Hippocampal formation (tissue), 2 donors: ENCODE measurements at places on chromosomes 5 and 9.

DNA sequence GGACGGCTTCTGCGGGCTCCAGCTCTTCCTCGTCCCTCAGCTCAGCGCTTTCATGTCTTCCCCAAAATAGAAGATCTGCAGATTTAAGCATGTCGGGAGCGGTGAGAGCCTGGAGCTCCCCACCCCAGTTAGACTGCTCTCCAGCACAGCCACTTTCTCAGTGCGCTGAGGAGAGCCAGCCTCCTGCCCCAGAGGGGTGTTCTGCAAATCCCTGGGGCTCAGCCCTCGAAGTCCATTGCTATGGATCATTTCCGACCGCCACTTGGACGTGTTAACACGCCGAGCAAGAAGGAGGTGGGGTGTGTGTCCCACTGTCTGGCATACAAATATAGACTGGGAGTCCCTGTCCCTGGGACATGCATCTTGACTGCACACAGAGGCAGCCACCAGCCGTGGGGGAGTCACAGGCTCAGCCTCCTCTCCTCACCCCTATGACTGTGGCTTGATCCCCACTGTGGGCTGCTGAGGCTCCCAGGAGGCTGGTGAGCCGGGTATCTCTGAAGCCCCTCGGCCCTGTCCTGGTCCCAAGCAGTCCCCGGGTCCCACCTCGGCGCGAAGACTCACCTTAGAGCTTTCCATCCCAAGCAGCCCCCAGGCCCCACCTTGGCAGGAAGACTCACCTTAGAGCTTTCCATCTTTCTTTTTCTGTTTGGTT is 30.0 kb upstream of the RNF130 start:
- no peak for DNase-seq

- DNase-seq = no peak
Measured at GRCh38 chr9:134059661-134060395, 8.0 kb downstream of the BRD3 start.

DNA sequence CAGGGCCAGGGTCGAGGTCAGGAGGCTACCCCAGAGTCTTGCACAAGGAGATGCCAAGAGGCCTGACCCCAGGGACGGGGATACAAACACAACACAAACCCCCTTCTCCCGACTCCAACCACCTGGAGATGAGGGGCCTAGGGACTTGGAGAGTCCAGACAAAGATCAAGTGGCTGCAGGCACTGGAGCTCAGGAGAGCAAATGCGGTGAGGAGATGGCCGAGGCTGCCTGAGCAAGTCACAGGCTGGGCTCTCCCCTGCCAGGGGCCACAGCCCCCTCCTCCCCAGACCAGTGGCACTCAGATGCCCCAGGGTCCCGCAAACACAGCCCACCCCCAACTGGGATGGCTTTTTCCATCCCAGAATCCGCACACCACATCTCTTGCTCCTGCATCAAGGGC is 15.8 kb downstream of the SH3GLB2 start:
- no peak for DNase-seq

- no peak for DNase-seq
Measured at GRCh38 chr5:72092074-72092473, 15.2 kb upstream of the MAP1B start.
